Colonic mucosa (tissue), 4 donors: ENCODE measurements at places on chromosomes 3 and 15. TPM values are rescaled to one million over a fixed set of nuclear protein-coding genes. Genes with fewer than 3 reads are reported as not detected.

The AAGAB gene
- 58.3 TPM for total RNA-seq

The POTEB3 gene
- not detected for total RNA-seq

The SLC26A6 gene
- total RNA-seq: 112 TPM

The ZBTB47 gene
- 4.0 TPM for total RNA-seq

The BNC1 gene
- total RNA-seq: not detected

The TEX55 gene
- not detected for total RNA-seq

The CDC25A gene
- 5.3 TPM for total RNA-seq

The RBMS3 gene
- total RNA-seq: 9.6 TPM

The TP63 gene
- total RNA-seq: not detected

The AMOTL2 gene
- 19.9 TPM for total RNA-seq

The SCAMP2 gene
- total RNA-seq: 204 TPM
